Activated T-cell treated with anti-CD3 and anti-CD28 coated beads, Interleukin-2, amount 50 U/mL, for 4 hours (primary cell): ENCODE measurements at places on chromosomes 6 and 20. TPM values are rescaled to one million over a fixed set of nuclear protein-coding genes. Genes with fewer than 3 reads are reported as not detected.

POU3F2 gene
- total RNA-seq: not detected

SLC44A4 gene
- total RNA-seq: 0.13 TPM

SMPD2 gene
- total RNA-seq: 12.5 TPM

SAPCD1 gene
- total RNA-seq: 9.4 TPM

EYS gene
- total RNA-seq: not detected

HSD17B8 gene
- 19.4 TPM for total RNA-seq
